Activated naive CD8-positive, alpha-beta T cell treated with anti-CD3 and anti-CD28 coated beads, Interleukin-2, amount 50 U/mL, for 16 hours (primary cell): ENCODE measurements at places on chromosomes 6 and 20.

DNA sequence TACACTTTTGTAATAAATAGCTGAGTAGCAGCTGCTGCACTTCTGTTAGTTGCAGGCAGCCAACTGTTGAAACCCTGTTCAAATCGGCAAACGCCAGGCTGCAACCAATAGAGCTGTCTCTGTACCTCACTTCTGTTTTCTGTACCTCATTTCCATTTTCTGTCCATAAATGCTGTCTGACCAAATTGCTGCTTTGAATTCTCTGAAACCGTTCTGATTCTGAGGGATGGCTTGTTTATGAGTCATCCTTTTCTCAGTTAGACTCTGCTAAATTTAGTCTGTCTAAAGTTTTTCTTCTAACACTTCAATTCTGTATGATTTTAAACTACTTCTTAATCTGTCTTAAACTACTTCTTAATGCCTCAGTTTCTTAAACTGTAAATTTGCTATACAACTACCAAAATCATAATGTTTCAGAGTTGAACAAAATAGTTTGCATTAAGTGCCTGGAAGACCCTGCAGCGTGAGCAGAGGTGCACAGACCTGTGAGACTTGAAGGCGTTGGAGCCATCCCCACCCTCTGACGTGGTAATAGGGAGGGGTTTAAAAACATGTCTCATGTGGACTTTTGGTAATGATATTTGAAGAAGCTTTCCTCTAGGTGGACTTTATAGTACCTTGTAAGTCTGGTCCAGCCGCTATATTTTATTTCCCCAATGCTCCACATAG, 9.6 kb downstream of the BTNL2 start:
- DNase-seq: no peak

DNA sequence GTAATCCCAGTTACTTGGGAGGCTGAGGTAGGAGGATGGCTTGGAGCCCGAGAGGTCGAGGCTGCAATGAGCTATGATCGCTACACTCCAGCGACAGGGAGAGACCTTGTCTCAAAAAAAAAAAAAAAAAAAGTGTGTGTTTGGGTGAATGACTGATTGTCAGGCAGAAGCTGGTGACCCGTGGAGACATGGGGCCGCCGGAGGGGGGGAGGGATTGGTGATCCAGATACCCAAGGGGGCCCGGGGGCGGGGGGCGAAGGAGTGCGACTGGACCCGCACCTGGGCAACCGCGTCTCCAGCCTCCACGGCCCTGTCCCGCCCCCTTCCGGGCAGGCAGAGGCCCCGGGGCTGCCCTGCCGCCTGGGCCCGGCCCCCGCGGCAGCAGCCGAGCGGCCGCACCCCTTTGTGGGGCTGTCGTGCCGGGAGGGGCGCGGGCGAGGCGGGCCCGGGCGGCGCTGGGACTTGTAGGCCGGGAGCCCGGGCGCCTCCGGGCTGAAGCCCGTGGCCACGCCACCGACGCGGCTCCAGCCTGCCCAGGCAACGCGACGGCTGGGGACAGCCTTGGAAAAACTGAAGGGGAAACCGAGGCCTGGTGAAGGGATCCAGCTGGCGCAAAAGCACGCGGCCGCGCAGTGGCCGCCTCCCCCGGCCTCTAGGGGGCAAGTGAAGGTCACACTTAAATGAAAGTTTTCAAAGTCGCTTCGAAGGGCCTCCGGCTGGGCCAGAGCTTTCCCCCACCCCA, 2.1 kb upstream of the RBM38 start:
- no peak for DNase-seq

DNA sequence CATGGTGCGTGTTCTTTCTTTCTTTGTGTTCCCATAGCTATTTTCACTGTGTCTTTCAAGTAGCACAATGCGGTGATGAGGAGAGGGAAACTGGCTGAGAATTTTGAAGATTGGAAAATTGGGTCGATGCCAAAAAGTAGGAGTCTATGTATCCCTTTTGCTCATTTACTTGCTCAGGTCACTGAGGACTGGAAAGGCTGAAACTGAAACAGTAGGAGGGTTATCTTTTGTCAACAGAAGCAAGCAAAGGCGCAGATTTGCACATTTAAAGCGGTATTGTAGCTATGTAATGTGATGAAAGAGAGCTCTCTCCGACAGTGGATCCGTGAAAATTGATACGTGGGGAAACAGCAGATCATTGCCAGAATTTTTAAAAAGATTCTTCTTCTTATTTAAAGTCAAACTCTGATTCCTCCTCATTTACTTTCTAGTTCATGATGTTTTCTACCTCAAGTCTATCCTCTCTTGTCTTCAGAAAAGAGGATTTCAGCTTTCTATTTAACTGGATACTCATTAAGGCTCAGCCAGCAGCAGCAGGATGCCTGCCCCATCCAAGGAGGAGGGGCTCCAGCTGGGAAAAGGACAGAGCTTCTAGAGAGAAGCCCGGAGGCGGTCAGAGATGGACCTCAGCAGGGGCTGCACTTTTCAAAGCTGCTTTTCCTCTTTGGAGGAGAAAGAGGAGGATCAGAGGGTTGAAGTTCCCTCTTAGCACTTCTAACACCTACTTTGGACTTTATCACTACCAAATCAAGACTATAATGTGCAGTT, 15.9 kb upstream of the FYN start:
- DNase-seq: no peak

- no peak for DNase-seq
Observed at GRCh38 chr6:14305131-14305530, 187.6 kb downstream of the CD83 start.

DNA sequence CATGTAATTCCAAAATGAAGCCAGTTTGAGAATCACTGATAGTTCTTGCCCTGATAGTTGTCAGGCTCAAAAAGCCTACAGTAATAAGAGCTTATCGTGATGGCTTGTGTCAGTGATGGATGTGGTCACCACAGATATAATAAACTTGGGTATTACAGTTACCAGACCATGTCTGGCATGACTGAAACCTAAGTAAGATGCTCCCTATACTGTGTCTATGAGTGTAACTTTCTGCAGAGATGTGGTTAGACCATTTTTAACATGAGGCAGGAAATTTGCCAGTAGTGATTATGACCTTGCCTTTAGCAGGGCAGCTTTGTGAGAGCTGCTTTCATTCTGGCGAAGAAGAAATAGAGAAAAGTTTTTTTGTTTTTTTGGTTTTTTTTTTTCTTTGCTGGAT, 90.2 kb downstream of the ANKS1A start:
- DNase-seq: no peak

DNA sequence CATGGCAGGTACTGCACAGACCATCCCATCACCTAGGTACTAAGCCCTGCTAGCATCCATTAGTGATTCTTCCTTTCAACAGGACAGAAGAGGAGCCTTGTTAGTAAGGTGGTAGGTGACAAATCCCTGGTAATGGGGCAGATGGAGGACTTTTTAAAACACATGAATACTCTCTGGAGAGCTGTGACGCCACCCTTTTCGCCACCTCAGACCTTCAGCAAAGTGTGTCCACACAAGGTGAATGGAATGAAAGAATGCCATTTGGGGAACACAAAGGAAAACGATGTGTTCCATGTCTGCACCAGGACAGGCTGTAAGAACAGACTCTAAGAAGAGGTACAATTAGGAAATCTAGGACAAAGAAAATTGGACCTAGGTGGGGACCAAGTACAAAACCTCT, 110.5 kb upstream of the CARMIL1 start:
- no peak for DNase-seq

GRCh38 chr20:14069796-14070195, 74.5 kb downstream of the MACROD2 start:
- no peak for DNase-seq

GRCh38 chr20:17036541-17036940, 190.3 kb upstream of the PCSK2 start:
- DNase-seq: no peak

DNA sequence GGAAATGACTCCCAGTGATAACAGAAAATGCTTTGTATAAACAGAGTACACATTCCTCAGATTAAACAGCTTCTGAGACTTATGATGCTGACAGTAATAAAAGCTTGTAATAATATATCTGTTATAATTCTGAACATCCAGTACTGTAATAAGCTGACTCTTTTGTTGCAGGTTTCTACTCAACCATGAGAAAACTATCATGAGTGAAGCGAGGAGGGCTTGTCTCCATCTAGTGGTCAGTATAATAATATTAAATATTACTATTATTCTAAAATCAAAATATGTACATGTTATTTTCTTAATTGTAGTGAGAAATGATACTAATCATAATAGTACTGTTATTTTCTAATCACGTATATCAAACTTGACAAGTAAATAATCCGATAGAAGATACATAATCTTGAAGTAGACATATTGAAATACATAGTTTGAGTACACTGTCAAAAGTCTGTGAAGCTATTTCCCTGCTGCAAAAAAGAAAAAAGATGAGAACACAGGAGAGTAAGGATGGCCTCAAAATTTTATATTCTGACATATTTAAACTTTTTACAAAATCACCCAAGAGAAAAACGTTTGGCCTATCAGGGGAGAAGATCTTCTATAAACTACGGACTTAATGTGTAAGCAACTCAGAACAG, 183.1 kb downstream of the MOXD1 start:
- DNase-seq: no peak

DNA sequence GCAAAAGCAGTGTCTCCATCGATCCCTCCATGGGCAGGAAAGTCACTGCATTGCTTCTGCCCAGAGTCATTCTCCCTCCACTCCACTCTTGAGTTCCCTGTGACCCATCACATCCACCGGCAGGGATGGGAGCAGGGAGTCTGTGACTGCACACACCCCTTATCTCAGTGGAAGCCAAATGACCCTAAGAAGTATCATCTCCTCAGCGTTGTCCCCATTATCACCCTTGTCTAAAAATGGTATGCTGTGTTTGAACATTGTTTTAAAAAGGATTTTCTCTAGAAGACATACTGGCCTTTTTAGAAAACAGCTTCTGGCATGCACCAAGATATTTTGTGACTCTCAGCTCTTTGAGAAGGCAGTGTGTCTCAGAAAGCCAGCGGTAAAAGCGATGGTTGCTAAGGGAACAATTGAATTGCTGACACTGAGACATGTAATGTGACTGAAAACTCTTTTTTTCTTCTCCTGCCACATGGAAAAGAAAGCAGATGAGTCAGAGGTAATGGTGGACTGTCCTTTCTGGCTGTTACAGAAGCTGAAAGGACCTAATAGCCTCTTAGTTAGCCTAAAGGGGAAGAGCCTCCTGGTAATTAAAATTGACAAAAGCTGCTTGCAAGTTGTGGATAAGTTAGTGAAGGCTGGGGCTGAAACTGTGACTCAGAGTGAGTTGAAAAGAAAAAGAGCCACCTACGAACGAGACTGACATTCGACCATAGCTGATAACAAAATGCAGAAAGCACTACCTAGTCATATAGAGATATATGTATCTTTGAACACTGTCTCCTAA, 120.5 kb downstream of the MAP3K7 start:
- no peak for DNase-seq

DNA sequence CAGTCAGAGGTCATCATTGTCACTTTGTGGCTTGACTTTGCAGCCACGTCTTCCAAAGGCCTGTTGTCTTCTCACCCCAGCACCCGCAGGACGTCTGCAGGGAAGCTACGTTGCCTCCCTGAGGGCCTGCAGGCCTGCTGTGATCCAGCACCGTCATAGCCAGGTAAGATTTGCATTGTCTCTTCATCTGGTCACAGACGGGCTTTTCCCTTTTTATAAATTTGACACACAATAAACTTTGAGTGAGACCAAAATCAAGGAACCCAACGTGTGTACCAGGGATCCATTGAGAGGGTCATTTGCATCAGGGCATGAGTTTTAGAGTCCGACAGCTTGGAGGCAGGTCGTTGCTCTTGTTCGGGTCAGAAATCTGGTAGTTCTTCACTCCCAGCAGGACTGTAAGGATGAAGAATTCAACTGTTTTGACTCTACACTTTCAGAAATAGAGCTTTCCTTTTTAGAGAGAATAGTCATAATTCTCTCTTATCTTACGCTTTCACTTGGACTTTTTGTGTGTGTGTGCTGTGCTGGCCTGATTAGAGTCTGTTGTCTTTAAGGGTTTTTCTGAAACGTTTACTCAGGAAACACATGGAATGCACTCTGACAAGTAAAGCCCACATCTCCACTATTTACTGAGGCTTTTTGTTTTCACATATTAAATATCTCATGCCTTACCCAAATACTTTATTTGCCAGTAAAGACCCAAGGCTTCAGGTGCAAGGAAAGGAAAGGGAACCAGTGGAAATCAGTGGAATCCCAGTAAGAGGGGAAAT, 177.2 kb upstream of the TAB2 start:
- DNase-seq: no peak

- no peak for DNase-seq
Observed at GRCh38 chr6:16055852-16056251, 73.0 kb upstream of the MYLIP start.

DNA sequence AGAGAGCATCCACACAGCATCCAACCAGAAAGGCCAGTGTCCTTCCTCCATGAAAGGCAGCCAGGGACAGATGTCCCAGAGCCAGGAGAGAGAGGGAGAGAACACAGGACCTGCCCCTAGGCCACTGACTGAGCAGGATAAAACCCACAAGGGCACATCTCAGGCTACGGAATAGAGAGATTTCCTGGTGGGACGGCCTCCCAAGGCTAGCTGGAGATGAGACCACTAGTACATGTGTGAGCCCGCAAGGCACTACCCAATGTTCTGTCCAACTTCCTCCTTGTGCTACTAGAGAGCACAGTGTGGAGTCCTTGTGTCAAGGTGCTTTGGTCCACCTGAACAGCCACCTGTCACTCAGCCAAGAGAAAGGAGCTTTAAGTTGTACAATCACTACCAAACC, 44.2 kb downstream of the PLCG1 start:
- DNase-seq: no peak

GRCh38 chr6:9250852-9251251, 815.5 kb upstream of the SLC35B3 start:
- no peak for DNase-seq

- DNase-seq: no peak
Observed at GRCh38 chr6:151240791-151241642, 1.2 kb downstream of the AKAP12 start.

DNA sequence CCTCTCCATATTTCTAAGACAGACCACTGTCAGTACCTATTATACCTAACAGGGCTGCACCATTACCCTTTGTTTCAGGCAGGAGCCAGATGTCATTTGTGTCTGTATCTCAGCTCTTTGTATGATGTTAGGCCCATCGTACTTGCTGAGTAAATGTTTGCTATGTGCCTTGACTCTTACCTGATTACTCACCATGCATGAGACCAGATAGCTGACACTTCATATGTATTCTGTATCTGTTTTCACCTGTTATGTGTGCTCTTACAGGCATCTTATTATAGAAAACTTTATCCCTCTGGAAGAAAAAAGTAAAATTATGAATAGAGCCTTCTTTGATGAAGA, 31.7 kb upstream of the ASXL1 start:
- DNase-seq: no peak

- no peak for DNase-seq
Observed at GRCh38 chr6:106308985-106309384, 16.6 kb downstream of the ATG5 start.
